Stromal cell of bone marrow (primary cell): ENCODE measurements at places on chromosomes 3 and 15.

GRCh38 chr15:77421370-77421700, 647 bp downstream of the HMG20A start:
- DNase-seq = no peak

DNA sequence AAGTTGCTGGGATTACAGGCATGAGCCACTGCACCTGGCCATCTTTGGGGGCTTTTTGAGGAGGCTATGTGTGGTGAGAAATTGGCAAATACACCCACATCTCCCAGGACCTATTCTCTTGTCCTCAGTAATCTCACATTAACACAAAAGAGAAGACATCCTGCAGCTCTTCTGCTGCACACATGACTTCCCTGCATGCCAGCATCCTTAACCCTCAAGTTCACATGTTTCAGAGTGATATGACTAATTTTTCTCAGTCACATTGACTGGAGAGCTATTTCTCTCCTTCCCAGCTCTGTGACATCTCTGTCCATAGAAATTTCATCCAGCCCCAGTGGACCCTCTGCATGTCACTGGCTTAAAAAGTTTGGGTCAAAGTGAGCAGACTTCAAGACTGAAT, 1.9 kb upstream of the SKIC8 start:
- DNase-seq = no peak

GRCh38 chr15:51331141-51331540, 7.3 kb downstream of the CYP19A1 start:
- no peak for DNase-seq

GRCh38 chr15:93372208-93372864, 283.3 kb upstream of the RGMA start:
- no peak for DNase-seq

DNA sequence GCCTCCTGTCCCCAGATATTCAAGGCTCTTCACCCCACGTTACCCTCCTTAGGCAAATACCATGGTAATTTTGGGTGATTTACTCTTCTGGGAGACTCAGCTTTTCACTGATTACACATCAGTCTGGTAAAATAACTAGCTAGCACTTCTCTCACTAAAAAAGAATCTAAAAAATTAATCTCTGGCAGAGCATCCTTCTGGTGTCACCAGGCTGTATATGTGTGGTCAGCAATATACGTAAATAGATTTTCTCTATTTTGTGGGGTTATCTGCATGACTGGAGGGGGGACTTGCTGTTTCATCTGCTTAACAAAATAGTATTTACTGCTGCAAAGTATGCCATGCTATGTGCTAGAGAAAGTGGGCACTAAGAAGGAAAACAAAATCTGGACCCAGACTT, 45.1 kb downstream of the LRRC28 start:
- DNase-seq = no peak

- DNase-seq = no peak
Observed at GRCh38 chr15:90051874-90052273, 50.4 kb downstream of the IDH2 start.
